ENCODE measurements at places on chromosomes 7 and 10. TPM values are rescaled to one million over a fixed set of nuclear protein-coding genes. Genes with fewer than 3 reads are reported as not detected.

DNA sequence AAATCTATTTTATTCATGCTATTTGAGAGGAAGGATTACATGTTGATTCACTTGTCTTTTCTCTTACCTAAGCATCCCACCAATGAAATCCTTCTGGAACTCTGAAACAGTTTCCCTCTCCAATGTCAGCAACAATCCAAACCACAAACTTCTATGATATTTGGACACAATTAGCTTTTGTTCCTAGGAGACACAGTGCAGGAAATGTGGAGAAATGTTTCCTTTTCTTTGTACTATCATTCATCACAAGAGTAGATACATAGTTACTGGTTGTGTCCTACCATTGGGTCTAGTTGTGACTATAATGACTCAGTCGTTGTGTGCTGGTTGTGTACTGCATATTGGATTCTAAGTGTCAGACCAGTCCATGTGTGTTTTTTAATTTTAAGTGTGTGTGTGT lies 156.8 kb upstream of the MAGI2 start:
- DNase-seq = no peak

Gene GIMAP5
- not detected for total RNA-seq

Gene MYL10
- not detected for total RNA-seq

- no peak for DNase-seq
Observed at GRCh38 chr7:81280531-81280930, 361.7 kb upstream of the SEMA3C start.

DNA sequence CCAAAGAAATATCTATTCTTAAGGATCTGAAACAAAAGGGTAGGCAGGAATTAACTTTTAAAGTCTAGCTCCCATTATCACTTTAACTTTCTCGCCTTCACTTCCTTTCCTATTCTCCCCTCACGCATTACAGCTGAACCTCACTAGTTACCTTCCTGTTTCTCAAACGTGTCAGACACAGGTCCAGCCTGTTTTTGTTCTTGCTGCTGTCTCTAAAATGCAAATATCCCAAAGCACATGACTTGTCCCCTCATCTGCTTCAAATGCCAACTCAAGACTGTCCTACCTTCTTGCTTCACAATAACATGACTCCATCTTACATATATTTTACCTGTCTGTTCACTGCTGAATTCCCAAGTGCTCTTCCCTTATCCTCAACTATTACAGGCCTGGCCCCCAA lies 17.6 kb downstream of the ZDHHC6 start:
- no peak for DNase-seq

Gene CHAT
- total RNA-seq = not detected

Gene PON3
- not detected for total RNA-seq

DNA sequence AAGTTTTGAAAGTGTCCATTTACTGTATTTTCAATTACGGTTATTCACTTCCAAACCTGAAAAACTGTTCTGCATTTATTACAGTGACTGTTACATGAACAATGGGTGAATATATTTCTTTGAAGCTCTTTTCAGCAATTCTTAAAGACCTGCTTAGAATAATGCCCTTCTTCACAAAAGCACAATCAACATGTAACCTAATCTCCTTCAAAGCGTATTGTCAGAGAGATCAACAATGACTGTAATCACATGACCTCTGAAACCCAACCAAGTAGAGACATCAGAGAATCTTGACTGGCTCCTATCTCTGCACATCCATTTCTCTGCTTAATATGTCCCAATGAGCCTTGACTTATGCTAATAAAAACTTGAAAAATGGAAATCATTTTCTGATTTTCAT lies 126.7 kb downstream of the NRCAM start:
- no peak for DNase-seq

DNA sequence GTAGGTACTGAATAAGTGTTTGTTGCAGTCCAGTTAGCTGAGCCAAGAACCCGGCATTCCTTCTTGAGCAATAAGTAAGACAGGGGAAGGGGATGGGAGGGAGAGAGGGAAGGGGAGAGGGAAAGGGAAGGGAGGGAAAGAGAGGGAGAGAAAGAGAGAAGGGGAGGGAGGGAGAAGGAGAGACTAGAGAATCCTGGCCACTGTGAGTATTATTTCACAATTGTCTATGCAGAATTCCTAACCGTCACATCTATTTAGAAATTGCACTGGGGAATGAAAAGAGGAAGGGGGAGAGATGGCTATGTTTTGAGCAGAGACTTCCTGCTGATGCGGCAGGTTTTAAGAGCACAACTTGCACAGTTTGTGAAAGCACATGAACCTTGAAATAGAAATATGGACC lies 251.4 kb upstream of the ZMIZ1 start:
- DNase-seq = no peak

DNA sequence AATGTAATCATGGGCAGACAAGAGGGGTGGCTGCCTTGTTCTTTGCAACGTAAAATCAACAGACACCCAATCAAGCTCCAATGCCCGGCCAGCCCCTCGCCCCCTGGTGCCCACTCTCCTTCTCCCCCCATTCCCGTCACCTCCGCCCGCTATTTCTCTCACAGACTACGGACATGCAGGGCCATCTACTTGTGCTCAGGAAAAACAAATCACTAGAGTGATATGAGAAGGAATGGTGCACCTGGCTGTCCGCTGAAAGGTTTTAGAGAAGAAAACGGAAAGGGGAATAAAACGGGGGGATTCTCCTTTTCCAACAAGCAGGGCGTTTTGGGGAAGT lies 396 bp downstream of the GRM8 start:
- no peak for DNase-seq

DNA sequence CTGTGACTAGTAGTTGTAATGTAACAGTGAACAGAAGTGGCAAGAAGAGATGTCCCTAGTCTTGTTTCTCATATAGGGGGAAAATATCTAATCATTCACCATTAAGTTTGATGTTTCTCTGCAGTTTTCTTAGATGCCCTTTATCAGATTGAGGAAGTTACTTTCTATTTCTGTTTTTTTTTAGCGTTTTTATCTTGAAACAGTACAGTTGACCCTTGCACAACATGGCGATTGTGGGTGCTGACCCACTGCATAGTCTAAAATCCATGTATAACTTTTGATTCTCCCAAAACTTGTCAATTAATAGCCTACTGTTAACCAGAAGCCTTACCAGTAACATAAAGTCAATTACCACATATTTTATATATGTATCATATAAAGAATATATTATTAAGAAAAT lies 192.0 kb downstream of the ADK start:
- DNase-seq = no peak

- no peak for DNase-seq
Observed at GRCh38 chr7:67842571-67842970, 845.9 kb downstream of the TYW1 start.

Gene FAM25G
- total RNA-seq = not detected
